ENCODE measurements at places on chromosomes 3 and 15.

DNA sequence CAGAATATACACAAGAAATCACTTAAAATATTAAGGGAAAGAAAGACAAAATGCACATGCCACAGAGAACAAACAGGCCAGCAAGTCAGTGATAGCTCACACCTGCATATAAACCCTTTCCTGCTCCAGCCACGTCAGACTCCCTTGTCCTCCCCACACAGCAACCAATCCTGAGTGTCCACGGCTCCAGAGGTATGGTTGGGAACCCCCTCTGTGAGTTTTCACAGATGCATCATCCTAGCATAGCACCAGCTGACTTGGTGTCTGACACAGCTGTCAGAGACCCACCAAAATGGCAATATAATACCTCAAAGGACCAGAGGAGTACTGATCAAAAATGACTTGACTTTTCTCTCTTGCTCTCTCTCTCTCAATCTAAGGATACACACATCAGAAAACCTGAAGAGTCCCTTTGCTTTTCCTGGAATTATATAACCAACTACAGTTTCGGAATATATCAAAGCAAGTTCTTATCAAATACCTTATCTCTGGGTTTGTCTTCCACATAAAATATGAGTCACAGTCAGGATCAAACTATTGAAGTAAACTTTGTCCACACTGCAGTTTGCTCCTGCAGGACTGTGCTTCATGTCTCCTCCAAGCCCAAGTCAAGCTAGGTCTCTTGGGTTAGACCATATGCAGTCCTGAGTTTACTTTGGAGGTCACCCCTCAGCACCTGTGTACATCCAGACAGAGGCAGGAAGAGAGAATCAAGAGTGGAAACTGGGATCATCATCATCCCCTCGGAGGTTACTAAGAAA lies 187.1 kb upstream of the THBS1 start:
- DNase-seq, result no peak

DNA sequence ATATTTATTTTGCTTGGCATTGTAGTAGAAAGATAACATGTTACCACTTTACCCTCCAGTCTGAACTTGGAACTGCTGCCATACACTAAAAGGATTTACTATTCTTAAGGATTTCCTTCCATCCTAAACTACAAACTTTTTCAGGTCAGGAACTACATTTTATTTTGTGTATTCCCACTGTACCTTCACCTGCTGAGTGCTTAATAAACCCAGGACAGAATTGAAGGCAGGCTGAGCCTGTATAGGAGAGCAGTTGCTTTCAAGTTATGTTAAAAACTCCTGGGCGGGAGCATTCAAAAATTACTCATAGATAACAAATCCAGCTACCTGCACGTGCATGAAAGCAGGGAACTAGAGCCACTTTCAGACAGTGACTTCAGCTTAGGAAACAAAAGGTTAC lies 58.3 kb downstream of the CACNA1D start:
- DNase-seq, result no peak

DNA sequence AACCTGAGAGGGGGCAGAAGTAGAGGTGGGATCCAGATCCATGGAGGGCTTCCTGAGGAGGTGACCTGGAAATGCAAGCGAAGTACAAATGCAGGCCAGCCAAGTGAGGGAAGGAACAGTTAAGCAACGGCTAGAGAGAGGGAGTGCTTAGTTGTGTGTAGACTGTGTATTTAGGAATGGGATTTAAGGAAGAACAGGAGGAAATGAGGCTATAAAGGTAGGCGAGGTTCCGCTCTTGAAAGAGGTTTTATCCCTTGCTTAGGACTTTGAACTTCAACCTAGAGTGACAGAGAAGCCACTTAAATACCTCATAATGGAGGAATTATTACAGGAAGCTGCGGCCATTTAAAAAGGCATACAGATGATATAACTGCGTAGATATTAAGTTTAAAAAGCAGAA lies 295.1 kb downstream of the THSD4 start:
- DNase-seq, result no peak

GRCh38 chr3:157754451-157754850 lies 251.2 kb upstream of the VEPH1 start:
- DNase-seq, result no peak

GRCh38 chr3:17882981-17883380 lies 140.6 kb upstream of the TBC1D5 start:
- DNase-seq, result no peak

- no peak for DNase-seq
Observed at GRCh38 chr3:186093271-186093900, 15.5 kb downstream of the ETV5 start.

DNA sequence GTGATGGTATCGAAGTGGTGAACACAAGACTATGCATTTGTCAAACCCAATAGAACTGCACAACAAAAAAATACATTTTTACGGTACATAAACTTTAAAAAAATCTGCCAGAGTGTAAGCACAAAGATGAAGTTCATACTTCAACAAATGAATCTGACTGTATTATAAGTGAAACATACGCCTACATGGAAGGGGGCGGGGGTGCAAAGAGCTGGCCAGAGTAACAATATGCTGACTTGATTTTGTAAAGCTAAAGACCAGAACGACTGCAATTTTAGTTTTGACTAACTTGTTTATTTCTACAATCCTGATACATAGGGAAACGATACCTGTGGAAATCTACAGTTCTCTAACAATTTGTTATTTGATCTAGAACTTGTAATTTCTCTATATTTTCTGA lies 426.0 kb downstream of the GABRG3 start:
- DNase-seq, result no peak

DNA sequence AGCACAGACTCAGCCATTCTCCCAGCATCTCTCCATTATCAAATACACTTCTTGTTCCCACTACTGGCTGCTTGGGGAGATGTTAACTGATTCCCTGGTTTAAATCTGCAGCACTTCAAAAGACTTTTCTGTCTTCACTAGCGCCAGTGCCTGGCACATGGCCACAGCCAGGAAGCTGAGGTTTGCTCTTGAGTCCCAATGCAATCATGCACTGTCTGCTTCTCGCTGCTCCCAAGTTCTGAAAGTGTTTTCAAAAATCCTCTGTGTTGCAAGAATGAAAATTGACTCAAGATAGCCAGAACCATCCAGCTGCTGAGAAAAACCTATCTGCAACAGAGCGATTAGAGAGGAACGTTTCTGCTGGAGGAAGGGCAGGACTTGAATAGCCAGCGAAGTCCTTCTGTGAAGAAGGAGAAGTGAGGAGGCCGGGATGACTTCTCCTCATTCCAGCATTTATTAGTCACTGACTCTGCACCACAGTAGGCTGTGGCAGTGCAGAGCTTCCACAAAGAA lies 358.4 kb upstream of the NR2F2 start:
- no peak for DNase-seq

- no peak for DNase-seq
Observed at GRCh38 chr3:88225326-88226008, 75.7 kb downstream of the C3orf38 start.

DNA sequence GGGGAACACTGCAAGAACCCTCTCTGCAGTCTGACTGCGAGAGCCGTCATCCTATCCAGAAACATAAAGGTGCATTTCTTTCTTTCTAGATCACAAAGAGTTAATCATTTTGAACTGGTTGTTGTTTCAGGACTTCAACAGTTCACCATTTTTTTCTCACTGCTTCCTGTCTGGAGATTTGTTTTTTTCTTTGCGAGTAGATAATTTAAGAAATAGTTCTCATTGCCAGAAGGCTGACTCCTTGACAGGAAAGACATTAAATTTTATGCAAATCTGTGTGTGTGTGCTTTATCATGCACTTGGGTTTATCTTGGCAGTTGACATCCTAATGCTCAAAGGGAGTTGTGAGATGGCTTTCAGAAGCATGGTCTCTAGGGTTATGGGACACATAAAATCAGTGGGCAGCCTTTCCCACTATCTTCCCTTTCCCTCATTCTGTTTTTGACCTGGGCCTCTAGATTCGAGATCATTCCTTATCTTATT lies 123.5 kb upstream of the TBL1XR1 start:
- DNase-seq, result peak; percentile 48

GRCh38 chr3:153215966-153216365 lies 53.9 kb downstream of the RAP2B start:
- no peak for DNase-seq

- DNase-seq, result no peak
Observed at GRCh38 chr3:152615681-152616080, 219.2 kb upstream of the P2RY1 start.

GRCh38 chr3:26638113-26638512 lies 15.5 kb downstream of the LRRC3B start:
- no peak for DNase-seq

DNA sequence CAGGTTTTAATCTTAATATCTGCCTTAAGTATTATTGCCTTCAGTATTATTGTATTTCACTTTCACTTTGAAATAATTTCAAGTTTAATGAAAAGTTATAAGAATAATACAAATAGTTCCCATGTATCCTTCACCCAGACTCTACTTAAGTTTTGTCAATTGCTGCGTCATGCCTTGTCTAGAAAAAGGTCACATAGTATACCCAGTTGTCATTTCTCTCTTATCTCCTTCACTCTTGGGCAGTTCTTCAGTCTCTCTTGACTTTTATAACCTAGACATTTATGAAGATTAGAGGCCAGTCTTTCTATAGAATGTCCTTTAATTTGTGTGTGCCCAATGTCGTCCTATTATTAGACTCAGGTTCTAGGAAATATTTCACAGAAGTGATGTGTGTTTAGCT lies 367.7 kb downstream of the LSAMP start:
- no peak for DNase-seq

- no peak for DNase-seq
Observed at GRCh38 chr3:10717756-10718155, 98.3 kb upstream of the SLC6A11 start.

- DNase-seq, result no peak
Observed at GRCh38 chr15:26970712-26971210, at the start of gene GABRG3. Gene GABRG3 (plus strand): TSS chr15:26971181.

- DNase-seq, result no peak
Observed at GRCh38 chr3:187739094-187739560, 6.1 kb downstream of the BCL6 start.

- DNase-seq, result no peak
Observed at GRCh38 chr3:116057400-116058006, 387.8 kb downstream of the LSAMP start.

DNA sequence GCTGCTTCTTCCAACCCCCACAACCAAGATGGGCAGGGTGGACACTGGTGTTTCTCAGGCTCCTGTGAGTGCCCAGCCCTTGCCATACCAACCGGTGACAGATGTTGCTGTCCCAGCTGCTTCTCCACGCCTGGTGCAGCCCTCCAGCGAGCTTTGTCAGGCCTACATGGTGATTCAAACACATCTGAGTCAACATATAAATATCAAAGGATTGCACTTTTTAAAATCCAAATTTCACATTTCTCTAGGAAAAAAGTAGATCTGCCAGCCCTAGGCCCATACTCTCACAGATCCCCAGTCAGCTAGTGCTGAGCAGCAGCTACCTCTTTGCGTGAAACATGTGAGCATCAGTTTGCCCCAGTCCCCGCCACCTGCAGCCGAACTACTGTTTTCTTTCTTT lies 52.7 kb downstream of the RPN1 start:
- no peak for DNase-seq

GRCh38 chr3:139988472-139989156 lies 53.6 kb downstream of the CLSTN2 start:
- DNase-seq, result no peak

DNA sequence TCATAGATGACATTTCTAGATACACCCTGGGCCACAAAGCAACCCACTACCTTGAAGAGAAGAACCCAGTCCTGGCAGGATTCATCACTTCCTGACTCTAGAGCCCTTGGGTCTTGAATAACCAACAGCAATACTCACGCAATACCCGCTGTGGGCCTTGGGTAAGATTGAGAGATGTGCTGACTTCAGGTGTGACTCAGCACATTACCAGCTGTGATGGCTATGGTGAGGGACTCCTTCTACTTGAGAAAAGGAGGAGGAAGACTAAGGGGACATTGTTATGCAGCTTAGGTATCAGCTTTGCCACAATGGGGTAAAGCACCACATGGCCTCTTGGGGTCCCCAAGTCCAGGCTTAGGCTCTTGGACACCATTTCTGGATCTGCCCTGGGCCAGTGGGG lies 14.9 kb downstream of the C3orf33 start:
- DNase-seq, result no peak

DNA sequence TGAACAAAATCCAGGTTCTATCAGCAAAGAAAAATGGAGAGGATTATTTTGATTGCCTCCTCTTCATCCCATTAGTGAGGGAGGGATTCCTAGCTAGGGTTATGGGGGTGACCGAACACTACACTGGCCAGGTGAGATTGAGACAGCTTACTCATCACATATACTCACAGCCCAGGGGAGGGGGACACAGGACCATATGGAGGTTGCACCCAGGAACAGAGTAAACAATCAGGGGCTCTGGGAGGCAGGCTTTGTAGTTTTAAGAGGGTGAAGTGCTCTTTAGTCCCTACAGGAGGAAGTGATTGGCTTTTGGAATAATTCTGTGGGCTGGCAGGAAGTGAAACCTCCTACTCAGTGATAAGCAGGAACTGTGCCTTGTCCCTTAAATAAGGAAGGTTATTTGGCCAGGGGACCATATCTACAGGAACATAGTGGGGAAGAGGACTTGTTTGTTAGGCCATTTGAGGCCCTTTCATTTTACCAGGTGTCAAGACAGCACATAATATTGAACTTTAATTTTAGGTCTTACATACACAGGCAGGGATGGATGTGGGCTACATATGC lies 17.5 kb upstream of the KCTD6 start:
- DNase-seq, result no peak

GRCh38 chr3:171218069-171218468 lies 191.5 kb upstream of the SLC2A2 start:
- no peak for DNase-seq

DNA sequence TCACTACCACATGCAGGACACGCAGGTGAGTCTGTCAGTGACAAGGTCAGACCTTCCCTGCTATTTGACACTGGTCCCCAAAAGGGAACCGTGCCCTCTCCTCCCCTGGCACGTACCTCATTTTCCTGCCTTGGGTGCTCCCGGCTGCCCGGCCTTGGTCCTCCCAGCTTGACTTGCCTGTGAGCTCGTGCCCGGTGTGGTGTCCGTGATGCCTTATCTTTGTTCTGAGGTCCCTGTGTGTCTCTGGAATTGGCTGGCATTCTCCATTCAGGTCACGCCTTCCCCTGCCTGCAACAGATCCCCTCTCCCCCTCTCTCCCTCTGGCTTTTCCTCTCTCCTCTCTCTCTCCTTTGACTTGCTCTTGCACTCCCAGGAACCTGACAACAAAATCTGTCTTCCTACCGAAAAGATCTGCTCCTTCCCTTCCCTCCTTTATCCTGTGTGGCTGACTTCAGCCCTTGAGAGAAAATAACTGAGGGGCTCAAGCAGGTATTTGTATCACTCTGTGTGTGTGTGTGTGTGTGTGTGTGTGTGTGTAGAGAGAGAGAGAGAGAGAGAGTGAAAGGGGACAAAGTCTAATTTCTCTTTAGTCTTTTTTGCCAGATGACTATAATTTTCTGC lies at the start of gene MASP1:
Gene MASP1, minus strand, starts transcription at position 226 of the 621 bp plus-strand sequence. Its CDS starts 105 bp downstream, at position 121.
- no peak for DNase-seq

DNA sequence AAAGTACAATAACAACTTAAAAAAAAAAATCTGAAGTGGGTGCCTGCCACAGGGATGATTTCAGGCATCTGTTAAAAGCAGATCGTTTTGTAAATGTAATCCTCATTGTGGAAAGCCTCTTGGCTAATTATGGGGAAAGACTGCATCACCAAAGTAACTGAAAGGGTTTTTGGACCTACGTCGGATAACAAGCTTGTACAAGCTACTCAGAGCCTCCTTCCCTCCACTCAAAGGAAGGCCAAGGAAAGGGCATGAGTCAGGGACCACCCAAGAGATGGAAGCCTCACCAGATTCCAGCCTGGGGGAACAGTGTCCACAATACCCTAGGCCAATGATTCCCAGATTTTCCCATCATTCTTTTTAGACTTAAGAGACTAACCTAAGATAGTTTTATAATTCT lies 84.3 kb downstream of the ATP1B3 start:
- DNase-seq, result no peak

- DNase-seq, result peak; percentile 21
Observed at GRCh38 chr3:171566803-171567422, 106.7 kb upstream of the TNIK start.

Measured in left renal cortex interstitium (tissue), 4 donors.